Activated naive CD4-positive, alpha-beta T cell treated with anti-CD3 and anti-CD28 coated beads, Interleukin-2, amount 10 ng/mL, durations not matched to agents 7 days and 5 days (primary cell): ENCODE measurements at places on chromosomes 3 and 15.

DNA sequence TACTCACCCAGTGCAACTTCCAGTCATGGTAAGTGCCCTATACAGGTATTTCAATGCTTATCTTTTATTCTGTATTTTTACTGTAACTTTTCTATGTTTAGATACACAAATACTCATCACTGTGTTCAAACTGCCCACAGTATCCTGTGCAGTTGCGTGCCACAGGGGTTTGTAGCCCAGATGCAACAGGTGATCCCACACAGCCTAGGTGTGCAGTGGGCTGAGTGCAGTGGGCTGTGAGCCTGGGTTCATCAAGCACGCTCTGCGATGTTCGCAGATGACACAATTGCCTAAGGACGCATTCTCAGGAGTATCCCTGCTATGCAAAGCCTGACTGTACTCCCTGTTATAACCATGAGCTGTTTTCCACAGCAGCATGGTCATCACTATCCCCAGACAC is 36.2 kb upstream of the VGLL4 start:
- DNase-seq: no peak

DNA sequence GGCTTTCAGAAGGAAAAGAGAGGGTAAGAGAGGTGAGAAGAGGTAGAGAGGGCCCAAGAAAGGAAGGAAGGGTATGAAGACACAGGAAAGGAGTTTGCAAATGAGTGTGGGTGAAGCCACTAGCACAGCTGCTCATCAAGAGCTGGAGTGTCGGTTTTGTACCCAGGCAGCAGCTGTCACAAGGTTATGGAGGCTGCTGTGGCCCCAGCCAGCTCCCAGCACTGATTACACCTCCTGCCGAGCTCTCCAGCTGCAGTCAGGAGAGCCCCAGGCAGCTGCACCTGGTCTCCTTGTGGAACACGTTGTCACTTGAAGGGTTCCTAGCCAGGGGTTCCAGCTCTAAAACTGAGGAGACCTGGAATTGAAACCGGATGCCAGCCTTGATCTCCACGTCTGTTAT is 60.4 kb upstream of the CHD2 start:
- DNase-seq: peak; percentile 49

DNA sequence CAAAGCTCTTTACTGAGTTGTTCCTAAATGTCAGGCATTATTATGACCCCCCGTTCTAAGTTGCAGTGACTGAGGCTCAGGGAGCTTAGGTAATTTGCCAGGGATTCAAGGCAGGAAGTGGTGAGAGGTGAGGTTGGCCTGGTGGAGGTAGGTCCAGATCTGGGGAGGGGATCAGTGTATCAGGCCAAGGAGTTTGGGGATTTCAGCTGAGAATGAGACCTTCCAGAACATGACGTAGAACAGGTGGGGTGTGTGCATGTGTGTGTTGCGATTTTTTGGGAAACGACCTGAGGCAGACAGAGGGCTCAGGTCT is 41.1 kb upstream of the MRPS22 start:
- no peak for DNase-seq

DNA sequence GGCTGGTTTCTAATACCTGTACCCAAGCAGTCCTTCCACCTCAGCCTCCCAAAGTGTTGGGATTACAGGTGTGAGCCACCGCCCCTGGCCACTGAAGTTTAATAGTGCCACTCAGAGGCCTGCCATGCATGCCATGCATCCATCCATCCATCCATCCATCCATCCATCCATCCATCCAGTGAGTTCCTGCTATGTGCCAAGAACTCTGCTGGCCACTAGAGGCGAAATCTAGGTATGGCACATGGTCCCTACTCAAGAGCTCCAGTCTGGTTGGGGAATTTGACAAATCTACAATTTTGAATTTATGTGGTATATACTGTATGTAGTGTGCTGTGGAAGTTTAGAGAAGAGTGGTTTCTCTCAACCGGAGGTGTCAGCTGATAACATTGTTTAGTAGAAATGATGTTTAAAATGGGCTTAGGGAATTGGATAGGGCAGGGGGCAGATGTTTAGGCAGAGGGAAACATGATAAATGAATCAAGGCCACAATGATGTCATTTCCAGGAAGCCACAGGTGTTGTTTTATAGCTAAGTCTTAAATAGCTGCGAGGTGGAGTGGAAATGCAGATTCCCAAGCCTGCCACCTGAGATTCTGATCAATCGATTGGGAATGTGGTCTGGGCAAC is 384.4 kb upstream of the C2CD4B start:
- no peak for DNase-seq

DNA sequence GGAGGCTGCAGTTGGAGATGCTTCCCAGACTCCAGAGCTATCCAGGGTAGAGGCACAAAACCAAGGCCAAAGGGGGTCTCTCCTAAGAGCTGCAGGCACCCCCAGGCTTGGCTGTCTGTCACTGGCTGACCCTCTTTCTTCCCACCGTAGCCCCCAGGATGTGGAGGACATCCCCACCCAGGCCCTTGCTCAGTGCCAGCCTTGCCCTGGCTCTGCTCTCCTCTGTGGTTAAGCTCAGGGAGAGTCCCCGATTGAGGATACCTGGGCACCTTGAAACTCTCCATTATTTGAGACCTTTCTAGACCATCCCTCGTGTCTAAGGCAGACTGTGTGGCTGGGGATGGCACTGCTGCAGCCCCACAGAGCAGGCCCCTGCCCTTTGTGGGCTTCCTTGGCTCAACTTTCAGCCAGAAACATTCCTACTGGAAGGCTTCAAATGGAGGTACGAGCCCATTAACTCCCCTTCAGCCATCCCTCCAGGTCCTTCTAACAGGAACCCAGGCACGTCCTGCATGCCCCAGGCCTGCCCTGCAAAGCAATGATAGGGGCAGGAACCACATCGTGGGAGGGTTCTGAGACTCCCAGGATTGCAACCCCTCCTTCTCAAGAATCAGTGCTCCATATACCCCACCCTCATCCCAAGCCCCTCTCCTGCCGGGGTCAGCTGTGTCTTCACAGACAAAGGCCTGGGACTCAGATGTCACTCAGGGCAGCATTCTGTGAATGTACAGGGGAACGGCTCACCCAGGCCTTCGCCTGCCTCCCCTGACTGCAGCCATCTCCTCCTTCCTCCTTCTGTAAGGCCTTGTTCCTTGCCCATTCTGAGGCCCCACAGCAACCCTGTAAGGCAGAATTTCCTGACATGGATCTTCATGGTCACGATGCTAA is 102.9 kb upstream of the ABHD17C start:
- DNase-seq: no peak
